ENCODE measurements at places on chromosomes 6 and 20.

DNA sequence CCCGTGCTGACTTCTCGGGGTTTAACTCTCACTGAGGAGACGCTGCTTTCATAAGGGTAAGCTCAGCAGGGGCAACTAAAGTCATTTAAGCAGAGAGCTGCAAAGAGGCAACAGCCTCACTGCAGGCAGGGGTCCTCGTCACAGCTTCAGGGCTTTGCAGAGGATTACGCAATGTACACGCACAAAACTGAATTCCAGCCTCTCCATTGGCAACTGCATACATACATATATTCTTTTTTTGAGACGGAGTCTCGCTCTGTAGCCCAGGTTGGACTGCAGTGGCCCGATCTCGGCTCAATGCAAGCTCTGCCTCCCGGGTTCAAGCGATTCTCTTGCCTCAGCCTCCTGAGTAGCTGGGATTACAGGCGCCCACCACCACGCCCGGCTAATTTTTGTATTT is 2.4 kb downstream of the GMEB2 start:
- peak; percentile 44 for DNase-seq

- peak; percentile 67 for DNase-seq
Observed at GRCh38 chr6:4271761-4272470, 136.5 kb upstream of the ECI2 start.

DNA sequence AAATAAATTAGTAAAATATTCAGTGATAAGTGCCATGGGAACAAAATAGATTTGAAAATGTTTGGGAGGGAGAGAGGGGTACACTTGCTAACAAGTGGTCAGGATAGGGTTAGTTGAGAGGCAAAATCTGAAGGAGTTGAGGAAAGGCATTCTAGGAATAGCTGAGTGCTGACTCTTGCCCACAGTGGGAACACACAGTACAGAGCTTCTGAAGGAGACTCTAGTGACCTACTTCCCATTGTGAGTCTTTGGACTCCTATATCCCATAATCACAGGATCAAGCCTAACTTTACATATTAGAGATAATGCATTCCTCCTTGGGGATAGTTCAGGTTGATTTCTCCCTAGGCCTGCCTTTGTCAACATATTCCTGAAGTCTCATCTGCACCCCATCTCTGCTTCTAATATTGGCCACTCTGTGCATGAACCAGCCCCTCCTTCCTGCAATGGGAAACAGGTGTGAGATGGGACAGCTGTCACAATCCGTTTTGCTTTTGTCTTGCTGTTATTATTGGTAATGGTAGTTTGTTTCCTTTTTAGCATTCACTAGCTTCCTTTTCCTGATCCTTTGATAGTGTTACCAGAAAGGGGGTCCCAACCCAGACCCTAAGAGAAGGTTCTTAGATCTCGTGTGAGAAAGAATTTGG is 2.6 kb upstream of the TRIM38 start:
- DNase-seq: no peak

DNA sequence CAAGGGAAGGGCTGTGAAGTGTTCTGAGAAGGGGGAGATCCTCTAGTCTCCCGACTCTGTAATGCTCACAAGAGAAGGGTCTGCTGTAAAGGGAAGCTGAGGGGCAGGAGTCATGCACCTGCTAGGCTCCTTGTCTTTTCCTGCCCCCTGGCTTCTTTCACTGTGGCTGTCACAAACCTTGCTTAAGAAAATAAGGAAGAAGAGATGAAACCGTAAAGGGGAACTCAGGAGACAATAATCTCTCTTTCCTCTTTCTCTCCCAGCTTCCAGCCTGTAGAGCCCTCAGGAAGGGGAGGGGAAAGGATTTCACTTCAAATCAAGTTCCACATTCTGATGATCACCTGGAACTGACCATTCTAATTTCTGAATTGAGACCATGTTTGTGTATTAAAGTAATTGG is 26.3 kb downstream of the SLC13A3 start:
- DNase-seq: no peak

DNA sequence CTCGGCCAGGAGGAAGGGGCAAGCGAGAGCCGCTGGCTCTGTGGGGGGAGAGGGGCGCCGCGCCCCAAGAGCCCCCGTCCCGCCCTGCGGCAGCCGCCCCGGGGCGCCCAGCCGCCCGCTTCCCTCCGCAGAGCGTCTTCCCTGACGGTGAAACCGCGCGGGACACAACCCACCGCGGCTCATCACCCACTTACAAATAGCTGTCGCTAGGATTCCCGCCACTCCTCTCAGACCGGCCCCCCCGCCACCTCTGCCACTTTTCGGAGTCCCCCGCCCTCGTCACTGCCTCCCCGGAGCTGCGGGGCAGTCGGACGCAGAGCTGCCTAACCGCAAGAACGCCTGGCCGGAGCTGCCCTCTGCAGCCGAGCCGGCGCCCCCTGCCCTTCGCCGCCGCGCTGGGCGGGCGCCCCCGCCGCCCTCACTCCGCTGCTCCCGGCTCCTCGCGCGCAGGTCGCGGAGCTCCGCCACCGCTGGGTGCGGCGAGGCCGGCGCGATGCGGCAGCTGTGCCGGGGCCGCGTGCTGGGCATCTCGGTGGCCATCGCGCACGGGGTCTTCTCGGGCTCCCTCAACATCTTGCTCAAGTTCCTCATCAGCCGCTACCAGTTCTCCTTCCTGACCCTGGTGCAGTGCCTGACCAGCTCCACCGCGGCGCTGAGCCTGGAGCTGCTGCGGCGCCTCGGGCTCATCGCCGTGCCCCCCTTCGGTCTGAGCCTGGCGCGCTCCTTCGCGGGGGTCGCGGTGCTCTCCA is at the start of gene SLC35D3:
TSS of gene SLC35D3 (plus strand) at position 366 of the 749 bp plus-strand sequence. CDS start at position 494, 128 bp downstream.
- no peak for DNase-seq

GRCh38 chr6:46411456-46412197 is 79.6 kb downstream of the RCAN2 start:
- peak; percentile 29 for DNase-seq

GRCh38 chr20:646107-646867 is 6.7 kb downstream of the SRXN1 start:
- DNase-seq: no peak

DNA sequence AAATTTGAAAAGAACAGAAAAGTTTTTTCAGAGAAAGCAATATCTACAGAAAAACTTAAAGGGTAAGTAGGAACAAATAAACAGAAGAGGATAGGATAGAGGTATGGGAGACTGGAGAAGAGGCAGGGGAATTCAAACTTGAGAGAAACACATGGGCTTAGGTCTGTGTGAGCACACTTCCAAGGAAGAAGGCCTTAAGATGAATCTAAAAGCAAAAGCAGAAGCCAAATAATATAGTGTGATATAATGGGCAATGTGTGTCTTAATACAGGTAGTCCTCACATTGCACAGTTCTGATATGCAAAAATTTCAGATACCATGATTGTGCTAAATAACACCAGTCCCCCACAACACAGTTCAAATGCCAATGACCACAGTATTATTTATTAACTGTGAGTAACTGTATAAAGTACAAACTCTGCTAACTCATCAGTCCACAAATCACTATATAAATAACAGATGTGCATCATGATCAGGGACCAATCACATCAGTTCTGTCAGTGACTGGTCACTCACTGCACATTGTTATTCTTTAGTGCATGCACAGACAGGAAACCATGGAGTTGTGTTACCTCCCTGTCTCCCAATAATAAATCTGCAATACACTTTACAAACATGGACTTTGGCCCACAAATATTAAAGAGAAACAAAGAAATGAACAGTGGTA is 18.6 kb downstream of the SNX14 start:
- peak; percentile 31 for DNase-seq

- no peak for DNase-seq
Observed at GRCh38 chr6:42269553-42269952, 51.9 kb upstream of the MRPS10 start.

- DNase-seq: no peak
Observed at GRCh38 chr6:97026298-97026697, 101.8 kb downstream of the KLHL32 start.

DNA sequence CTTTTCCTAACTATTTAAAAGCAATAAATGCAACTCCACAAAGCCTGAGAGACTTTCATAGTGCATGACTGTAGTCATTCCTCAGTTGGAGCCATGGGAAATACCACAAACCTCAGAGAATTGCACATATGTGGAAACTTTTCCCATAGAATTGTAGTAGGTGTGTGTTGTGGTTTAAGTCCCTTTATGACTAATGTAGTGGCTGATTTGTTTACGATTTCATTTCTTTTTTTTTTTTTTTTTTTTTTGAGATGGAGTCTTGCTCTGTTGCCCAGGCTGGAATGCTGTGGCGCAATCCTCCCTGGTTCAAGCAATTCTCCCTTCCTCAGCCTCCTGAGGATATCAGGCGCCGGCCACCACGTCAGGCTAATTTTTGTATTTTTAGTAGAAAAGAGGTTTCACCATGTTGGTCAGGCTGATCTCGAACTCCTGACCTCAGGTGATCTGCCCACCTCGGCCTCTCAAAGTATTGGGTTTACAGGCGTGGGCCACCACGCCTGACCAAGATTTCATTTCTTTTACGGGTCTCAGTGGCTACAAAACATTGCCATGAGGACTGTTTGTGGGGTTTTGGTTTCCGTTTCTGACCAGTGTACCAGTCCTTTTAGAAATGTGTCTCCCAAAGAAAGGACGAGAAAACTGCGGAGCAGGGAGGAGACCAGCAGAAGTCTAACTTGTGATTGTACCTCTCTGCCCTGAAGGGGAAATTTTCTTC is 212.1 kb upstream of the MARCKS start:
- peak; percentile 97 for DNase-seq

GRCh38 chr6:113055061-113055460 is 707.9 kb downstream of the RFPL4B start:
- DNase-seq: no peak

GRCh38 chr6:31666337-31666965 is 571 bp downstream of the CSNK2B start:
- DNase-seq: no peak

- DNase-seq: no peak
Observed at GRCh38 chr20:49318430-49319207, 40.8 kb upstream of the ZNFX1 start.

GRCh38 chr6:760982-761955 is 68.3 kb upstream of the EXOC2 start:
- no peak for DNase-seq

DNA sequence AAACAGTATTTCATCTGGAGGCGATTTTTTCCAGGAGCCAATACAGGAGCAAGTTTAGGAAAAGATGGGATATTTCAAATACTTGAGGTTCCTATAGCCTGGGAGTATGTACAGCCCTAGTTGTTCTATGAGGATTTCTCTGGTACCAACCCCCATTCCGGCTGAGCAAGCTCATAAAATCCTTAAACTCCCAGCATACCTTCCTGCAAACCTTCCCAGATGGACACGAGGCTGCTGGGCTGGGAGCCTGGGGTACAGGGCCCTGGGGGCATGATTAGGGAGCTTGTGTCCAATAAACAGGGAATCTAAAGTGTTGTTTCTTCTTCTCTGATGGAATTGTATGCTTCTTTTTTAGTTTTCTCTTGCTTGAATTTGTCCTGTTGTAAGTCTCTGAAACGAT is 1.5 kb downstream of the PRRC2A start:
- DNase-seq: peak; percentile 22

DNA sequence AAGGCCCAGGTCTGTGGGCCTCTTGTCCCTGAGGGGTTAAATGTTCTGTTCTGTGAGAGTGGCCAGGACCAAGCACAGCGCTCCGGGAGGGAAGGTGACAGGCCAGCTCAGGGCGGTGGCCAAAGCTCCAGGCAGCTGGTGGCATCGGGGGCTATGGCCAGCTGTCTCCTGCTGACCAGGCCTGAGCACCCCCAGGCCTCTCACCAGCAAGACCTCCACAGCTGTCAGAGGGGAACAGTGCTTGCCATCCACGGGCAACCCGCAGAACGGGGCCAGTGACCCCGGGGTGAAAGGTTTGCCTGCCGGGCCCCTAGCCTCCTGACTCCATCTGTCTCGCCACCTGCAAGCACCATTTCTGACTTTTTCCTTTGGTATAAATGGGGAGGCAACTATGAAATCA is 46.0 kb downstream of the EYA2 start:
- no peak for DNase-seq

DNA sequence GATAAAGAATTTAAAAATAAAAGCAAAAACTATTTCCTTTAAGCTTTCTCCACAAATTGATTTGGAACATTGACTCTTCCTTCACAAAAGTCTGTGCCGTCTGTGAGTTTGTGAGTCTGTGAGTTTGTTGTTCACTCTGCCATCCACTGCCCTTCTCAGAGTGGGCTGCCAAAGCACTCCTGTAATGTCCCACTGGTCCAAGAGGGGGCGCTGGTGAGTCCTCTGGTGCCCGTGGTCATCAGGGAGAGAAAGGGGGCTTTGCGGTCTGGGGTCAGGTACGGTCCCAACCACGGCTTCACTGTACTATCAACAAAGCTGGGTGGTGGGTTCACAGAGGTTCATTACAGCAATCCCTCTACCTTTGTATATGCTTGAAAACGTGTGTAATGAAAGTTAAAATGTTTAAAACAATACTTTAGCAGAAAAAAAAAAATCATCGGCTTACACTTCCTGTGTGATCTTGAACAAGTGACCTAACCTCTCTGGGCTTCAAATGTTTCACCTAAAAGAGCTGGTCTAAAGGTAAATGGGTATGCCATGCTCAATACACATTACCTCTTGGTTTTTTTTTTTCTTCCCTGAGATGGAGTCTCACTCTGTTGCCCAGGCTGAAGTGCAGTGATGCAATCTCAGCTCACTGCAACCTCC is 5.6 kb upstream of the ANKRD60 start:
- DNase-seq: peak; percentile 19

GRCh38 chr6:35833536-35833935 is 28.4 kb downstream of the LHFPL5 start:
- DNase-seq: no peak

DNA sequence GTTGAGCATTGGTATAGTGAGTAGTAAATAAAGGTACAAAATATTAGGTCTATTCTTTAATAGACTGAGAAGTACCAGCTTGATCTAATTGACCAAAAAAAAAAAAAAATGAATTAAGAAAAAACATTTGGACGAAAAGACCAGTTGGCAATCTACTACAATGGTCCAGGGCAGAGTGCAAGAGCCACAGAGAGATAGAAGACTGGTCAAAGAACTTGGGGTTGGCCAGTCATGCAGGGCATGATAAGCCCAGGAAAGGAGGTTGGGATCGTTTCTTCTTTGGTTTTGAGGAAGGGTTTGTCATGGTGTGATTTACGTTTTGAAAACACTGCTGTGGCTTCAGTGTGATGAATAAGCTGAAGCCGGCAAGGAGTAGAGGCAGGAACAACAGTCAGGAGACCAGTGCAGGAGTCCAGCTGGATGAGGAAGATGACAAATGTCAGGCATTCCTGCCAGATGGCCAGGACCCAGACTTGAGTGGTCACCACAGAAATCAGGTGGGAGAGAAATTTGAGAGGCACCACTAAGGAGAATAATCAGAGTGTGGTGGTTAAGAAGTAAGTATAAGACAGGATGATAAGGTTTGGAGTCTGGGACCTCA is 14.0 kb downstream of the SMLR1 start:
- DNase-seq: peak; percentile 69

DNA sequence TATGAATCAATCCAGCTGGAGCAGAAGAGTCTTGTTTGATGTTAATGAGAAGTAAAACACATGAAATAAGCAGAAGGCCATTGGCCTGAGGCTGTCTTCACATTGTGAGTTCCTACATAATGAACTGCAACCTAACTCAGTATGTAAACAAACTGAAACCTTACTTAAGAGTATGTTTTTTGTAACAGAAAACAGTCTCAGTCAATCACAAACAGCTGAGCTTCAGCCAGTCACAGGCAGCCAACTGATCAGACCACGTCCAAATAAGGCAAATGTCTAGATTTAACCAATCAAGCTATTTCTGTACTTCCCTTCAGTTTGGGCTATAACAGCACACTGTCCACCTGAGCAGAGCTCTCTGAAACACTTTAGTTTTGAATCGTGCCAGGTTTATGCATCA is 234.7 kb downstream of the TRDN start:
- no peak for DNase-seq

GRCh38 chr20:31604567-31605030 is 490 bp upstream of the ID1 start:
- DNase-seq: no peak

- DNase-seq: peak; percentile 10
Observed at GRCh38 chr6:34462551-34462971, 3.3 kb upstream of the PACSIN1 start.

Measured in fibroblast of the aortic adventitia (primary cell).